ENCODE measurements at places on chromosomes 7 and 10.
A peak's percentile ranks its signal among the peaks of the same experiment; 100 is the strongest.

DNA sequence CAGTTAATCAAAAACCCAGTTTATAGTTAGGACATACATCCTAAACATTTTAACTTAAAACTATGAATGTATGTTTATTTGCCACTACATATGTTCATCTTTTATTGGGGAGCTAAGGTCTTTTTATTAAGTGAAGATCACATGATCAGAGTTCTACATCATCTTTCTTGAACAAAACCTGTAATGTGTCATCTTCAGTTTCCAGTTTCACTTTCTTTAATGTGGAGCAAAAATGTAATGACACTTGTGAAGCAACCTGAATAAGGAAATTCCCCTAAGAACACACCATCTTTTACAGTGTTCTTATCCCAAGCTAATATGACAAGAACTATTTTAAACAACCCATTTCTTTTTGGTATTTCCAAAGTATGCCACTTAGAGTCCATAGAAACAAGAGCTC is 166.7 kb upstream of the BET1 start:
- ATAC-seq, result no peak

- ATAC-seq, result peak; percentile 40
These were observed at the start of gene SH3PXD2A for GRCh38 chr10:103855424-103855823. Gene SH3PXD2A, minus strand, starts transcription at chr10:103855576. Its CDS starts 310 bp downstream, at chr10:103855266.

GRCh38 chr10:106816318-106817085 is 348.0 kb downstream of the SORCS1 start:
- ATAC-seq, result no peak

- ATAC-seq, result no peak
These were observed 48.8 kb upstream of the SAMD8 start for GRCh38 chr10:75062506-75063299.

DNA sequence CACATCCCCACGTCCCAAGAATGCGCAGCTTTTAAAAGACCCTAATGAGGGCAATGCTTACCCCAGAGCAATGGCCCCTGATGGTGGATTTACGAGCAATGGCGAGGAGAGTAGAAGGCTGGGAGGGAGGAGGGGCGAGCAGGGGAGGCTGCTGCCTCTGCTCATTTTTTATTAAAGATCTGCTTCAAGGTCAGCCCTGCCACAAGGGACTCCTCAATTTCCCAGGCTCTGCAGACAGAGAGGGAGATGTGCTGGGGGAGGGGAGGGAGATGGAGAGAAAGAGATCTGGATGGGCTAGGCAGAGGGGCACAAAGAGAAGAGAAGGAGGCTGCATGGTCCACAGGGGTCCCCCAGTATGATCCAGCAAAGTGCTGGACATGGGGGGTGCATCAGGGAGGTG is 7.8 kb upstream of the SRRM3 start:
- no peak for ATAC-seq

DNA sequence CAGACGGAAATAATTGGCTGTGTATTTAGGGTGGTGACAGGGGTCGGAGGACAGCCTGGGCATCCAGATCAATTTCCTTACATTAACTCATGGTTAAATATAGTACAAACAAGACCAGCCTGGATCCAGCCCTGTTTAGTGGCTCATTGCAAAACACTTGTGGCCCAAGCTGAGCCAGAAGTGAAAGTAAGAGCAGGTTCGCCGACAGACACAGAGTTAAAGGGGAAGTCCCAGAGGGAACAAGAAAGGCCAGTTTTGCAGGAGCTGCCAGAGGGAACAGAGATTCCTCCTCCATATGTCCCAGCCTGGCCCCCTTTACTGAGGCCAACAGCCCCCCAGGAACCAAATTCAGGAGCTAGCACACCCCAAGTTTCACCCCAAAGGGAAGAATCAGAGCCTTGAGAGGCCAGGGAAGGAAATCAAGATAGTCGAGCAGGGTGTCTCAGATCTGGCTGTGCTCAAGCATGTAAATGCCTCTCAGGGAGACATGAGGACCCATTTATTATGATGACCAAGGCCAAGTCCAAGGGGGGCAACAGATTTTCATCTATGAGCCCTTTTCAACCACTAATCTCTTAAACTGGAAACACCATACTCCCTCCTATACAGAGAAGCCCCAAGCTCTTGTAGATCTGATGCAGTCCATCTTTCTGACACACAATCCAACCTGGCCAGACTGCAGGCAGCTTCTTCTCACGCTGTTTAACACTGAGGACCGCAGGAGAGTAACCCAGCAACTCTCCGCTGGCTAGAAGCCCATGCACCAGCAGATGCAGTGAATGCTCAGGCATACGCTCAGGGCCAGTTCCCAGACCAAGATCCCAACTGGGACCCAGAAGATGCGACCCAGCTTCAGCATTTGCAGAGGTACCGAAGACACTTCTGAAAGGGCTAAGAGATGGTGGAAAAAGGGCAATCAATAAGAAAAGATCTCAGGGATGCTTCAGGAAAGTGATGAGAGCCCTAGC is 15.9 kb upstream of the ADCK2 start:
- peak; percentile 91 for ATAC-seq
